ENCODE measurements at places on chromosomes 11 and 22.

DNA sequence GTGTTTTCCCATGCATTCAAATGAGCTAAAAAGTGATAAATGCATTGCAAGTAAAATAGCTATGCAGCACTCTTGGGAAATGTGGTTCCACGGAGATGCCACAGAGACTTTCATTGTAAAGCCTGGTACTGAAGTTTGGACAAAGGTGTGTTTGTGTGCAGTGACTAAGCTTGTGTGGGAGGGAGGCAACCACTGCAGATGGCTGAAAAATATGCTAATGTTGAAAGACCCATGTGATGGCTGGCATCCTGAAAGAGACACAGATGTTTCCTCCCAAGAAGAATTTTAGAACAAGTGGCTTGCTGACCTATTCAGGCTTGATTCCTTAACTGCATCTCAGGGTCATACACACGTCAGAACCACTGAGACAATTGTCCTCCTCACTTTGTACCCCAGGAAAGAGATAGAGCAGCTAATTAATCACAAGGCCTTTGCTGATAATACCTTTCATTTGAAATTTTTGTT is 73.8 kb downstream of the FAM76B start:
- DNase-seq = no peak

GRCh38 chr11:74546752-74547151 is 45.6 kb upstream of the POLD3 start:
- DNase-seq = no peak

GRCh38 chr11:17383461-17383860 is 5.0 kb downstream of the KCNJ11 start:
- no peak for DNase-seq

DNA sequence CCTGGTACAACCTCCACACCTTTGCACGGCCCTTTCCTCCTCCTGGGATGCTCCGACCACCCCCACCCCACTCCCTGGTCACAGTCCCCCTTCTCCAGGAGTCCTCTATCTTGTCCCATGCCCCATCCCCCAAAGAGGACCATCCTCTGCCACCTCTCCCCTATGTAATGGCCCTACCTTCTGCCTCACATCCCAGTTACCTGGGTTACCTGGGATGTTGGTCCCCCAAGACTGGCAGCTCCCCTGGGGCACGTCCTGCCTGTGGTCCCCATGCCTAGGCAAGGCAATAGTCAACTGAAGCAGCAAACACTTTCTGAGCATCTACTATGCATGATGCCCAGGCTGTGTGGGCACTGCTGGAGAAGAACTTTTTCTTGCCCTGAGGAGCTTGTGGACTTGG is 8.7 kb downstream of the ACTN3 start:
- no peak for DNase-seq

- DNase-seq = no peak
Observed at GRCh38 chr11:77705195-77705875, 67.7 kb upstream of the CLNS1A start.

GRCh38 chr11:131305005-131305404 is 65.4 kb upstream of the NTM start:
- DNase-seq = no peak

DNA sequence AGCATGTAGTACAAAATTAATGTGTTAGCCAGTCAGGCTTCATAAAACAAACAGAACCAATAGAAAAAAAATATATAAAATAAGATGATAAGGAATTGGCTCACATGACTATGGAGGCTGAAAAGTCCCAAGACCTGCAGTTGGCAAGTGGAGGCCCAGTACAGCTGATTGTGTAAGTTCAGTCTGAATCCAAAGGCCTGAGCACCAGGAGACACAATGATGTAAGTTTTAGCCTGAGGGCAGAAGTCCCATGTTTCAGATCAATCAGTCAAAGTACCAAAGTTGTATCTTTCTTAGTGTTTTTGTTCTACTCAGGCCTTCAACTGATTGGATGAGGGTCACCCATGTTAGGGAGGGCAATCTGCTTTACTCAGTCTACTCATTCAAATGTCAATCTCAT is 14.3 kb upstream of the OR10D3 start:
- no peak for DNase-seq

DNA sequence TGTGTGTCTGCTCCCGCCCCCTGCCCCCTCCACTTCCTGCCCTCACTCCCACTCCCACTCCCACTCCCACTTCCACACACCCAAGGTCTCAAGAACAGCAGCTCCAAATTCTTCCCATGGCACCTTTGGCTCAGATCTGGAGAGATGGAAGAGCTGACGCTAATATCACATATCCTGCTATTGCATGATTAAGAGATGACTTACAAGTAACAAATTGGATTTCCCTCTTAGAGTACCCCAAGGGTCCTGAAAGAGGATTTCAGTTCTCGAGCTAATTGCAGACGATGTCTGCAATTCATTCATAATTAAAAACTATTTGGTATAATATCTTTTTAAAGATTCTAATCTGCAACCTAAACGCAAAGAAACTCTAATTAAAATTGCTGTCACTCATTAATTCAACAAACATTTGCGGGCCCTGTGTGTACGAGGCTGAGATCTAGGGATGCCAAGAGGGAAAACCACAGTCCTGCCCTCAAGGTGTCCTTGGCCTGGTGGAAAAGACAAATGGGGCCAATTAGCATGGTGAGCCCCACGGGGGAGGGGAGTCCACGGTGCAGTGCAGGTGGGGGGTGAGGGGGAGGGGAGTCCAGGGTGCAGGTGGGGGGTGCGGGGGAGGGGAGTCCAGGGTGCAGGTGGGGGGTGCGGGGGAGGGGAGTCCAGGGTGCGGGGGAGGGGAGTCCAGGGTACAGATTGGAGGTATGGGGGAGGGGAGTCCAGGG is 50.3 kb downstream of the CELSR1 start:
- DNase-seq = no peak

- no peak for DNase-seq
Observed at GRCh38 chr11:606245-606644, 9.5 kb downstream of the IRF7 start.

GRCh38 chr11:46391578-46392420 is at the start of gene CHRM4:
Gene CHRM4 (minus strand): TSS chr11:46391776. CDS start chr11:46386557, 5,219 bp downstream.
- DNase-seq = no peak

DNA sequence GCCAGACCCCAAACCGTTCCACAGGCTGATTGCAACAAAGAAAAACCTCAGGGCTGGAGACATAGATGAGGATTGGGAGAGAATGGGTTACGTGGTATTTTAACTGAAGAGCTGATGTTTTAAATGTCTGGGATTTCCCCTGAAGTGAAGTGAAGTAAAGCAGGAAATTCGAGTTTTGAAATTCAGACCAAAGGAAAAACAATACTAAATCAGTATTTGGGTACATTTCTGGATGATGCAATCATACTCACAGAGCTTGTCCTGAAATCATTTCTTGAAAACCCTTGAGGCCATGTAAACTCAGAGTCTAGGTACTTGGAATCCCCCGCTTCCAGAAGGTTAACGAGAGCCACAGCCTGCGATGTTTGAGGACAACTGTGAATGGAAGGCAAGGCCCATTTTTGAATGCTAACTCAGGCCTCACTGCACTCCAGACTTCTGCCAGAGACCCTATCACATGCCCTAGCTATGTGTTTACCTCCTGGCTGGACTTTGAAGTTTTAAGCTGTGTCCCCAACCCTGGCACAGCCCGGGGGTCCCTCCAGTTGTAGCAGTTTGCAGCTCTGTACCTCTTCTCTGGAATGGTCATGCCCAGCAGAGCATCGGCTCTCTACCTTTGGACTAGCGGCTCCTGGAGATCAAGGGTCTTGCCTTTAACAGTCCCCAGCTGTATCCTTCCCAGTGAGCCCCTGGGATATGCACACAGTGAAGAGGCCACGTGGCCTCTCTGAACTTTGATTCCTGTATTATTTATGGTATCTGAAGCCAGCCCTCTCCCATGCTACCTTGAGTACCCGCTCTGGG is 5.4 kb upstream of the FTH1 start:
- no peak for DNase-seq

DNA sequence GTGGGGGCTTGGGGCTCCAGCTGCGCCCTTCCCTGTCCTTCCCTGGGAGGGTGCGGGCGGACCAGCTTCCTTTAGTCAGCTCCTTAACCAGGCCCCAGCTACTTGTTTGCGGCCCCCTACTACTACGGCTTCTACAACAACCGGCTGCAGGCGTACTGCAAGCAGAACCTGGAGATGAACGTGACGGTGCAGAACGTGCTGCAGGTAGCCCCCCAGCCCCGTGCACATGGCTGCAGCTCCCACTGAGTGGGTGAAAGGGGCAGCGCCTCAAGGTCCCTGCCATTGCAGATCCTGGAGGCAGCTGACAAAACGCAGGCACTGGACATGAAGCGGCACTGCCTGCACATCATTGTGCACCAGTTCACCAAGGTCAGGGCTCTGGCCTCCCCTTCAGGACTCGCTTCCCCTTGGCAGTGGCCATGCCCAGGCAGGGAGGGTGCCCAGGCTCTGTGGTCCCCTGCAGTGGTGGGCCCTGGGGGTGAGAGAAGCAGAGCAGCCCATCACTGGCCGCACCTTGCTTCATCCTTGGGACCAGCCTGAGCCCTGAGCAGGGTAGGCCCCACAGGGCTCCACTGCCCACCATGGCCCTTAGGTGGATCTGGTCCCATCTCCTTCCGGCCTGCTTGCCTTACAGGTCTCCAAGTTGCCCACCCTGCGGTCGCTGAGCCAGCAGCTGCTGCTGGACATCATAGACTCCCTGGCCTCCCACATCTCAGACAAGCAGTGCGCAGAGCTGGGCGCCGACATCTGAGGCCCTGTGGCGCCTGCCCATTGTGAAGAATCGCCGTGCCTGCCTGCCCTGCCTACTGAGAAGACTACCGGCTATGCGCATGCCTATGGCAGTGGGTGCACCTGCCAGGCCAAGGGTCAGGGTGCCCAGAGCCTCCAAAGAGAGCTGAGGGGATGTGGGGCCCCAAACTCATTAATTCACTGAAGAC is 5.1 kb downstream of the THAP7 start:
- DNase-seq = no peak

GRCh38 chr11:111571829-111572501 is 30.3 kb upstream of the SIK2 start:
- DNase-seq = no peak

- no peak for DNase-seq
Observed at GRCh38 chr22:20174785-20175596, 24.1 kb upstream of the CCDC188 start.

- DNase-seq = no peak
Observed at GRCh38 chr11:8793114-8793777, 110.7 kb downstream of the RPL27A start.

DNA sequence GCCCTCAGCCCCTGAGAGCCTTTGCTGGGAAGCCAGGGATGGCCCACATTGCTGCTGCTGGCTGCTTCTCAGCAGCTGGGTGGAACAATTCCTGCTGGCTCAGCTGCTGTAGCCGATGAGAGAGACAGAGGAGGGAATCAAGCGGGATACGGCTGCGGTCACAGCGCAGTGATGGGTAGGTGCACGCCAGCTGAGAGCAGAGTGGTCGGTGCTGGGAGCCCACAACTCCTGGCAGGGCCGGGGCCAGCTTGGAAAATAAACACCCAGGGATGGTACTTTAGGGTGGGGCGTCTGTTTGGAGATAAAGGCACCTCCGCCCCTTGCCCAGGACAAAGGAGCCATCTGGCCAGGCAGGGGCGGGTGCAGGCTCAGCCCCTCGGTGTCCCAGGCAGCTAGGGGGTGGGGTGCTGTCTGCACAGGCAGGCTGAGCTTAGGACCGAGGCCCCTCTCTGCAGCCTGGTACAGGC is 480.5 kb downstream of the MIAT start:
- DNase-seq = no peak

DNA sequence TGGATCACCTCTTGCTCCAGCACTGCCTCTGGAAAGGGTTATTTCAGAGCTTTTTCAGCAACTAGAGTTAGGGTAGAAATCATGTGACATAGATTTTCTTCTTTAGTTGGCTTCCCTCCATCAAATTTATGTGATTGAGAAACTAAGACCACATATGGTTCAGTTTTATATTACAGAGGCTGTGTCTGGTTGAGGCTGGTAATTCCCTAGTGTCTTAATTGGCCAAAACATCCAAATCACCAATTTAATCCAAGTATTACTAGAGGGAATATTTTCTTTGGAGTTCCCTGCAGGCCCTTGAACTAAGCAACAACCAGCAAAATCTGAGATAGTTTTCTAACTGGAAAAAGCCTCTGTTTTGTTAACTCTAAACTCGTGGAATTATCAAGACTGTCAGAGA is 136.3 kb downstream of the ARHGAP42 start:
- DNase-seq = no peak

GRCh38 chr11:123494195-123495050 is 64.4 kb downstream of the GRAMD1B start:
- no peak for DNase-seq

DNA sequence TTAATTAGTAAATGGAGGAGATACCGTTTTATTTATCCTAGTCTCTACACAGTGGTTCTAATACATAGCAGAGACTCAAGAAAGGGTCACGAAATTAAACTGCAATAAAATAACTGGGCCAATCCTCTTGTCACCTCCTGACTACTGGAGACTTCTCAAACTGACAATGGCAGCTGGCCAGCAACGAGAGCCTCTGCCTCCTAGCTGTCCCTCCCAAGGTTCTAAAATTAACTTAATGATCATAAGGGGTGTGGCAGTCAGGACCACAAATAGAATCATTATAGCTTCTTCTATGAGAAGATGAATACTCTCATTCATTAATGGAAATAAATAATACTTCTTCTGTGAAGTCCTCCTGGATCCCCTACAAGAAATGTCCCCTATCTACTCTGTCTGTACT is 63.8 kb upstream of the APOA1 start:
- no peak for DNase-seq

DNA sequence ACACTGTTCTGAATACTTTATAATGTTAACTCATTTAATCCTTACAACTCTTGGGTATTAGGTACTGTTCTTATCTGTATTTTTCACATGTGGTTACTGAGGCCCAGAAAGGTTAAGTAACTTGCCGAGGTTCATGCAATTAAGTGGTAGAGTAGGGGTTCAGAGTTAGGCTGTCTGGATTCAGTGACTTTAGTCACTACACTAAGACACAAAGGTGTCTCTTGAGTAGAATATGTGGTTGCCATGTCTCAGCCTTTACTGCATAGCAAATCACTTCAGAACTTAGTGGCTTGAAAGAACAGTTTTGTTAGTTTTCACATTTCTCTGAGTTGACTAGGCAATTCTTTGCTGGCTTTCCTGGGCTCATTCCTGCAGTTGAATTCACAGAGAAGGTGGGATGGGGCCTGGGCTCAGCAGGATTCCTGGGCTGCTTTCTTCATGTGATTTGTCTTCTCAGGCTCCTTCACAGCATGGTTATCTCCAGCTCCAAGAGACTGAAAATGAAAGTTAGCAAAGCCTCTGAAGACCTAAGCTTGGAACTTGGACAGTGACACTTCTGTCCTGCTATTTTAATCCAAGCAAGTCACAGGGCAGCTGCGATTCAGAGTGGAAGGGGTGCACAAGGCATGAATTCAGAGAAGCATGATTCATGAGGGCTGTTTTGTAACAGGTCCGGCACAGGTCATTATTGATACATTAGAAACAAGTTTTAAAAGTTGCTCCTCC is 68.3 kb downstream of the SPECC1L start:
- no peak for DNase-seq
